Fibroblast of pulmonary artery (primary cell): ENCODE measurements at places on chromosomes 3 and 15.

DNA sequence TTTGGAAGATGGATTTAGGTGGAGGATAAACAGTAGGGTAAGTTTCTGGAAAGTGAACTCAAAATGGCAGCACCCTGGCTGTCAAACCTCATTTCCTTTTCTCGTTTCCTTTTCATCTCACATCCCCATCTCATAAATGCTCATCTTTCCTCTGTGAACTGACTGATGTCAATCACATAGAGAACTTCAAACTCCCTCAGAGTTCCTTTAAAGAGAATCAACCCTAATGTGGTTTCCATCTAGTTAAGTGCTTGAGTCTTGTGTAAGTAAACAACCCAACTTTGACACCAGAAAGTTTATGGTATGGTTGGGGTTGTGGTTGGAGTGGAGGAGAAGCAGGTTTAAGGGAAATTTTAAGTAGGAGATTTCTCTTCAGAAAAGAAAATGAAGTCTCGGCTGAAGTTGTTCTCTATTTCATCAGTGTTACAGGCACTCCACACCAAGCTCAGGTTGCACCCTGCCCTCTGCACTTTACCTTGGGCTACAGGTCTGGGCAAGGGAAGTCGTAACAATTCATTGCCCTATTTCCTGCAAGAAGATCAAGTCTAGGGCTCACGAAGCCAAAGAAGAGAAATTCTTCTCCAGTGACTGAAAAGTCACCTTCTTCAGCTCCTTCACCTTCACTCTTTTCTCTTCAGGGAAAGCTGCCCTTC, 34.4 kb upstream of the TNIK start:
- DNase-seq, result no peak

DNA sequence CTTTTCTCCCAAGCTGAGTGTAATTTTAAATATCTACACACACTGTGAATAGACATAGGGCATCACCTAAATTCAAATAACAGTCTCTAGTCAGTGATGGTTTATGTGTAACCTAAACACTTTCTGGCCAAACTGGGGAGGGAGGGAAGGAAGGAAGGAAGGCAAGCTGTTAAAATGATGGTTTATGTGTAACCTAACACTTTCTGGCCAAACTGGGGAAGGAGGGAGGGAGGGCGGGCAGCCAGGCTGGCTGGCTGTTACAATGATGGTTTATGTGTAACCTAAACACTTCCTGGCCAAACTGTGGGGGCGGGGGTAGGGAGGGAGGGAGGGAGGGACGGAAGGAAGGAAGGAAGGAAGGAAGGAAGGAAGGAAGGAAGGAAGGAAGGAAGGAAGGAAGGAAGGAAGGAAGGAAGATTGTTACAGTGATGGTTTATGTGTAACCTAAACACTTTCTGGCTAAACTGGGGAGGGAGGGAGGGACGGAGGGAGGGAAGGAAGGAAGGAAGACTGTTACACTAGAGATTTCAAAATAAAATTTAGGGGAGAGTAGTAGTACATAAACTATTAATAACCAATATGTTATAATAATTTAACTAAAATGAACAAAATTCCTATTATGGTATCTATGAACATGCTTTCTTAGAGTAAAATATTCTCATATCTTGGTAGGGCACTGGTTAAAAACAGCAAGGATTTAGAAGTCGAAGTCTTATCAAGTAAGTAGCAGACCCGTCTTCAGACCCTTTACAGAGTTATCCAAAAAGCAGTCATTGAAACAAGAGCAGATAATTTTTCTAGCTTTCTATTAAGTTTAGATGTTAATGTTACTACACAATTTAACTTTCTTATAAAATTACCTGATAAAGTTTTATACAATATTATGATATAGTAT, 148.1 kb downstream of the LMLN start:
- DNase-seq, result no peak

DNA sequence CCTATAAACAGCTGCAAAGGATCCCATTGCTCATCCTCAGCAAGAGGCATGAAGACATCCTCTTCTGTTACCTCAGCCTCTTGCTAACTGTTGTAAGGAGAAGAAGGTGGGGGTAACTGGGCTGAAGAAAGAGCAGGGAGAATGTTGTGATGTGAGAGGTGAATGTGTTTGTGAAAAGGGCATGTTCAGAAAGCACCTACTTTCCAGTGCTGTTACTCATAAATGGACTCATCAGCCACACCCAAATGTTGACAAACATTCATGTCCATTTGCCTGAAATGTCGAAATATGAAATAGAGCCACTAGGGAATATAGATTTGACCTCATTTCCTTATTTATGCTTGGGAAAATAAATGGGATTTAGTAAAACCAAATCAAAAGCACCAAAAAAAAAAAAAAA, 12.6 kb downstream of the SLC24A1 start:
- DNase-seq, result no peak

GRCh38 chr15:72306211-72306785, 13.7 kb downstream of the CELF6 start:
- peak; percentile 77 for DNase-seq

GRCh38 chr3:4464576-4464975, 2.5 kb downstream of the SUMF1 start:
- no peak for DNase-seq

DNA sequence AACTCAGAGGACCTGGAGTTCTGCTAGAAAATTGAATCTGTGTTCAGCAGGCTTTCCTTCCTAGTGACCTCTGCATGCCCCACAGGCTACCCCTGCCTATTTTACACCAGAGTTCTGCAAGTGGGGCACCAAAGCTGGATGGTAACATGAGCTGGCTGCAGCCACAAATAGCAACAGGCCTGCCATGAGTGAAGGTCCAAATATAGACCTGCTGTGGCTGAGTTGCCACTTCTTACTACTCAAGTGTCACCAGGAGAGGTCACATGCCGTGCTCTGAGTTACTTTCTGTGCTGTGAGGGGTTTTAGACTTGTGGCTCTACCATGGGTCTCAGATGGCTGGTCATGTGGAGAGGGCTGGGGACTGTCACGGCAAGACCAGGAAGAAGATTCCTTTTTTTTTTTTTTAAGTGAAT, at the start of gene FSD2:
Gene FSD2, minus strand, starts transcription at position 76 of the 413 bp plus-strand sequence. CDS start 18,679 bp downstream, outside the sequence.
- no peak for DNase-seq

- peak; percentile 79 for DNase-seq
Observed at GRCh38 chr15:37900326-37901221, 33.9 kb upstream of the TMCO5A start.

DNA sequence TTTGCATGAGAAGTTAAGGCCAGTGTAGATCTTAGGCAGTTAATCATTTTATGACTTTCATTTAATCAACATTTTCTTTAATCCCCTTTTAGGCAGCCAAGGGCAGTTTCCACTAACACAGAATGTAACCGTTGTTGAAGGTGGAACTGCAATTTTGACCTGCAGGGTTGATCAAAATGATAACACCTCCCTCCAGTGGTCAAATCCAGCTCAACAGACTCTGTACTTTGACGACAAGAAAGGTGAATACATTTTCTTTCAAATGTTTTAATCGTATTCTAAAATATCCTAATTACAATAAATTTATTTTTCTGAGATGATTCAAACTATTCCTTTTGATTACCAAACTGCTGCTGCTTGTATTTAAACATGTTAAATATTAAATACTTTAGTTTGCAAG, 843.2 kb downstream of the CADM2 start:
- DNase-seq, result peak; percentile 3

- no peak for DNase-seq
Observed at GRCh38 chr3:45795882-45796765, at the start of gene SLC6A20. Gene SLC6A20 (minus strand): TSS chr3:45796536. CDS start chr3:45796419, 117 bp downstream.

- no peak for DNase-seq
Observed at GRCh38 chr3:160637086-160637485, 39.9 kb upstream of the ARL14 start.

DNA sequence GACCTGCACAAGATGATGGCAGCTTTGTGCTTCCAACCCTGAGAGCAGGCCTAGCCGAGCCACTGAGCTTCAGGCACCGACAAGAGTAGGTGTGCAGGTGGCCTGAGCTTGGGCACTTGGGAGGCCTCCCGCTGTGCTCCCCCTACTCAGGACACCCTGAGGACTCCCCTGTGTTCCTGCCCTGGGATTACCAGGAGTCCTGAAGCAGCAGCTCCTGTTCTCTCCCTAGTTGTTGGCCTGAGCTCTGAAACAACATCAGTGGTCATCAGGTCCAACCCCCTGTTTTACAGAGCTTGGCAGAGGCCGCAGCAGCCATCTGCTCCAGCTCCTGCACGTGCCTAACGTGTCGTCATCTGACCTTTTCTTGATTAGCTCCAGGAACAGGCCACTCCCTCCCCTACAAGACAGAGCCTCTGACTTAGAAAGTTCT, 8.0 kb upstream of the MESP2 start:
- peak; percentile 69 for DNase-seq

DNA sequence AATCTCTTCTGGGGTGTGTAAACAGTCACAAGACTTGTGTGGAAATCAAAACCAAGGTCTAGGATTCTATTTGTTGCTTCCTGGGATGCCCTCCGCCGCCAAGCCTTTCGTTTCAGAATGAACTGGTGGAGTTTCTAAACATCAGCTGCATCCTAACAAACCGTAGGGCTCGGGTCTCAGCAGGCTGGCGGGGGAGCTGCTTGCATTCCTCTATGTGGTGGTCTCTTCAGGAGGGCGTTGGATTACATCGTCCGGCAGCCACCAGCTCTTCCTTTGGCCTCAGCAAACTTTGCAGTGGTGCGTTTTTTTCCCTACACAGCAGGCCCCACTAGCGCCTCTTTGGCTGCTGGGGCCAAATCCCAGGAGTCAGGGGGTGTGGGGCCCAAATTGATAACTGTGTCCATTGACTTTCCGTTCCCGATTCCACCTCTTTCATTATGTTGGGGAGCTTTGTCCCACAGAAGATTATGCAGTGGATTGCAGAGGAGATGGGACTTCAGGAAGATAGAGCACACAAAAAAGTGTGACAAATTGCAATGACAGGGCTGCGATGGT, 390.0 kb upstream of the NR2F2 start:
- DNase-seq, result no peak

DNA sequence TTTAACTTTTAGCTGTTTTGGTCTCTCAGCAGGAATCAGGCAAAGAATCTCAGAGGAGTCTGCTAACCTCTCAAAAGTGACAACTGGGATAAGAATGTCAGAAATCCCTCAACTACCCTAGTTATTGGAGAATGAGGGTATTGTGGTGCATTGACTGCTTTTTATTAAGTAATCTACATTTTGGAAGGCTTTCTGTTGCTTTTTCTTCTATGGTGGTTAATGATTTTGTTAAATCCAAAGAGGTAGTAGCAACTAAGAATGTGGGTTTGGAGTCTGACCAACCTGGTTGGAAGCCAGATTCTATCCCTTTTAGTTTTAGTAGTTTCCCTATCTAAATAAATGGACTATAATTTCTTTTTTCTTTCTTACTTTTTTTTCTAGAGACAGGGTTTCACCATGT, 94.7 kb upstream of the RNF7 start:
- no peak for DNase-seq

- DNase-seq, result no peak
Observed at GRCh38 chr15:81548365-81549130, 174.5 kb upstream of the TMC3 start.

DNA sequence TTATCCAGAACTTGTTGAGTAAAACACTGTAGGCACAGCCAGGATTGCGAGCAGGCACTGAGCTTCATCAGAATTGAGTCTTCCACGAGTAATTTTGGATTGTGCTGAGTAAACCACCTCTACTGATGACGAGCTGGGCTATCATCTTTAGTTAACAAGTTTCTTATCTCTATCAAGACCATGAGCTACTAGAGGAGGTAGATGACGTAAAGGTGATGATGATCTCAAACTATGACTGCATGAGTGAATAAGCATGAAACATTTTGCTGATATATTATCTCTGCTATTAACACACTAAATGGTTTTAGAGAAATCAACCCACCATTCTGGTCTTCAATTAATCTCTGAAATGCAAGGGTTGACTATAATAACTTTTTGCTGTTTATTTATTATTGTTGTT, 506.0 kb downstream of the GBE1 start:
- DNase-seq, result no peak

GRCh38 chr15:77384086-77384485, 35.8 kb downstream of the PEAK1 start:
- DNase-seq, result no peak
